ENCODE measurements at places on chromosomes 12 and 14. TPM values are rescaled to one million over a fixed set of nuclear protein-coding genes. Genes with fewer than 3 reads are reported as not detected.

DNA sequence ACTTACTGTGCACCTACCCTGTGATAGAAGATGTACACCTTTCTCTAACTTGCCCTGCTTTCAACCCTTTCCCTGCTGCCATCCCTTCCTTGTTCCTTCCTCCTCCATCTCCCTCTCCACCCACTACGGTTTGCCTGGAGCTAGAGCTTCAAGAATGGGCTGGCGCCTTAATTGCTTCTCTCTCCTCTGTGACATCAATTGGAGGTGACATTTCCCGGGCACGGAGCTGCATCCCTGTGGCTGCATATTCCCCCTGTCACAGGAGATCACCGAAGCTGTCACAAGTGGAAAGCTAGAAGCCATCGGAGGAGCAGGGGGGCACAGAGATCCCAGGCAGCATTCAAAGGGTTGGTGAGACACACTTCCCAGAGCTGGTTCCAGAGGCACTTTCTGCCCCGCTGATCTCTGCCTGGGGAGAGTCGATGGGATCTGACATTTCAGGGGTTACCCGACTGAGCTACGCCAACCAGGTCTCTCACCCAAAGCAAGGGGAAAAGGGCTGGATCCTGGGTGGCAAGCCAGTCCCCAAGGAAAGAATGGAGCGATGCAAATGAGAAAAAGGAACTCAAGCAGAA, 604.9 kb downstream of the MED13L start:
- H3K4me3 ChIP-seq: no peak overlapping the region
- H3K36me3 ChIP-seq: no peaks in the 10 kb centered on the region
- H3K27ac ChIP-seq: no peak overlapping the region
- H3K27me3 ChIP-seq: no peaks in the 10 kb centered on the region
- no peaks in the 10 kb centered on the region for H3K4me1 ChIP-seq

DNA sequence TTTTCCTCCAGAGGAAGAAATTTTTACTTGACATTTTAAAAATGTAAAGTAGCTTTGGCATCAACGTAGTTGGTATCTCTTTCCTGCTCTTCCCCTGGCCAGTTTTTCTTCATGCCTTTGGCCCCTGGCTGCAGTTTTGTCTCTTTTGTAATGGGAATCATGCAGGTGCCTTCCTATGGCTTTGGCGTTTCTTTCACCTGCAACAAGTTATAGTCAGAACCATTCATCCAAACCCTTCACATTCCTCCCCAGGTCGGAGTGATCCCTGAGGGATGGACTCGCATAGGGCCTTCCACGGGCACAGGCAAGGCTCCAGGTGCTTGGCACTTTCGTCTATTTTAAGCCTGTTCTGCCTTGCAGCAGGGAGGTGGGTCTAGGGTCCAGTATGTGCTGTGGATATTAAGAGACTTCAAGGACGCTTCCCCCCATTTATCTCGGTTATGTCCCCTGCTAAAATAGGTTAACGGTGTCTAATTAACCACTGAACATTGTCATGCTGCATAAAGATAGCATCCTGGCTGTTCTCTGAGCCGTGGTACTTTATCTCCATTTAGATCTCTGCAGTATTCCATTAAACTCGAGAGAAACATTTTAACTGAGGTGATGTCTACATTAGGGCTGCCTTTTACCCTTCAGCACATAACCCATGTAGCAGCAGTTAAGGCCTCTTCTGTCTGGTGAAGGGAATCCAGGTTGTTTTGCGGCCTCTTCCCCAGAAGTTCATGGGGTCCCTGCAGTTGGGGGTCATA, 66.3 kb downstream of the IFT43 start:
- no peak overlapping the region for H3K27ac ChIP-seq
- no peak for DNase-seq
- no peak overlapping the region for H3K4me3 ChIP-seq
- no peaks in the 10 kb centered on the region for H3K4me1 ChIP-seq

GRCh38 chr12:105812366-105812765, 326.4 kb downstream of the NUAK1 start:
- no peak for DNase-seq
- no peaks in the 10 kb centered on the region for H3K4me1 ChIP-seq
- no peak overlapping the region for H3K4me3 ChIP-seq

DNA sequence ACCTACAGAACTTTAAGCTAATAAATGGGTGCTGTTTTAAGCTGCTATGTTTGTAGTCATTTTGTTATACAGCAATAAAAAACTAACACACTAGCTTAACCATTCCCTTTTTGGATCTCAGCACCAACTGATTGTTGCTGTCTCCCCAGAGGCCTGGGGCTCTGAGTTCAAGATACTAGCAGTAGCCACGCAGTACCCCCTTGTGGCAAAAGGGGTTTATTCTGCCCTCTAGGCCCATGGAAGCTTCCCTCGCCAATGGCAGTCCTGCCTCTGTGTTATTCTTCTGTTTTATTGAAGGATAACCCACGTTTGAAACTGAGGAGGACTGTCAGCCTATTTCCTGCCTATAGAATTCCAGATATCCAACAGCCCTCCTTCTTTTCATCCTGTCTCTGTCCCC, 455.3 kb upstream of the ATP2B1 start:
- no peak overlapping the region for H3K27ac ChIP-seq
- no peaks in the 10 kb centered on the region for H3K4me1 ChIP-seq
- H3K36me3 ChIP-seq: no peaks in the 10 kb centered on the region
- DNase-seq: no peak

GRCh38 chr12:60094436-60094835, 498.6 kb downstream of the SLC16A7 start:
- H3K4me3 ChIP-seq: no peak overlapping the region
- no peaks in the 10 kb centered on the region for H3K36me3 ChIP-seq
- no peaks in the 10 kb centered on the region for H3K27me3 ChIP-seq
- H3K4me1 ChIP-seq: no peaks in the 10 kb centered on the region
- DNase-seq: no peak

DNA sequence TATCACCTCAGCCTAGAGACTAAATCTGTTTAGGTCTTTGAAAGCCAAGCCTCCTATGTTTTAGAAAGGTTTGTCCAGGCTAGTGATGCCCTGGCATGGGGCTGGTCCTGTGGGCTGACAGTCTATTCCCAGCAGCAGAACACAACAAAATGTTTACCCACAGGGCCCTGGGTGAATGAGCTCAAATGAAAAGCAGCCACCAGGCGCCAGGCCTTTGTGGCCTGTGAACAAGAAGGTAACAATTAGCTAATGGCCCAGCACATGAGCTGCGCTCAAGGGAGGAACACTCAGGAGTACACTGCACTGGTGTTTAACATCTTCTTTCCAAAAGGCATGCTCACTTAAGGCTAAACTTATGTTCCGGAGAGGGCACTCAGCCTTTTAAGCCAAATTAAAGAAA, 202.2 kb downstream of the MON2 start:
- no peaks in the 10 kb centered on the region for H3K36me3 ChIP-seq
- H3K27me3 ChIP-seq: no peaks in the 10 kb centered on the region
- no peaks in the 10 kb centered on the region for H3K4me1 ChIP-seq
- no peak overlapping the region for H3K4me3 ChIP-seq
- no peak overlapping the region for H3K27ac ChIP-seq

- no peaks in the 10 kb centered on the region for H3K27me3 ChIP-seq
- no peak overlapping the region for H3K27ac ChIP-seq
- no peak for DNase-seq
Observed at GRCh38 chr14:94936901-94937685, 167.2 kb upstream of the GSC start.

DNA sequence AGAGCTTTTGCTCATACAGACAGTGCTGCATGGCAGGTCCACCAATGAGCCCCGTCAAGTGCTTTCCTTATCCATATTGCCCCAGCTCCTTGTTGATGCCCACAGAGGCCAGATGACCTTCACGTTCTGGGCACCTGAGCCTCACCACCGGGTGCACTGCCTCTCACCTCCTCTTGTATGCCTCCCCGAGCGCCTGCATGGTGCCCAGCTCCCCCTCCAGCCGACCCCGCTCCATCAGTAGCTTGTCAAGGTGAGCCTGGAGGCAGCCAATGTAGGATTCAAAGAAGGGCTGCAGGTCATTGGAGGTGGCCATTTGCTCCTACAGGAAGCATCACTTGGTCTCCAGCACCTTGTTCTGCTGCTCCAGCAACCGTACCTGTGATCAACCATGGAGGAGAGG, 31.8 kb upstream of the KRT77 start:
- H3K4me3 ChIP-seq: no peak overlapping the region
- no peak for DNase-seq
- H3K4me1 ChIP-seq: no peaks in the 10 kb centered on the region
- H3K27ac ChIP-seq: no peak overlapping the region

GRCh38 chr12:107537464-107538119, 148.0 kb upstream of the PWP1 start:
- H3K4me3 ChIP-seq: no peak overlapping the region
- no peak for DNase-seq
- H3K27ac ChIP-seq: no peak overlapping the region

GRCh38 chr12:76026643-76027063, 4.9 kb downstream of the PHLDA1 start:
- no peaks in the 10 kb centered on the region for H3K36me3 ChIP-seq
- peaks cover 4% of the 10 kb centered on the region for H3K4me1 ChIP-seq
- H3K4me3 ChIP-seq: no peak overlapping the region
- H3K27ac ChIP-seq: peak overlapping the region; percentile 11

GRCh38 chr12:27193106-27193505, 51.0 kb upstream of the STK38L start:
- H3K4me3 ChIP-seq: no peak overlapping the region
- H3K4me1 ChIP-seq: peaks cover 33% of the 10 kb centered on the region
- peak overlapping the region; percentile 73 for H3K27ac ChIP-seq
- no peaks in the 10 kb centered on the region for H3K27me3 ChIP-seq
- DNase-seq: no peak

DNA sequence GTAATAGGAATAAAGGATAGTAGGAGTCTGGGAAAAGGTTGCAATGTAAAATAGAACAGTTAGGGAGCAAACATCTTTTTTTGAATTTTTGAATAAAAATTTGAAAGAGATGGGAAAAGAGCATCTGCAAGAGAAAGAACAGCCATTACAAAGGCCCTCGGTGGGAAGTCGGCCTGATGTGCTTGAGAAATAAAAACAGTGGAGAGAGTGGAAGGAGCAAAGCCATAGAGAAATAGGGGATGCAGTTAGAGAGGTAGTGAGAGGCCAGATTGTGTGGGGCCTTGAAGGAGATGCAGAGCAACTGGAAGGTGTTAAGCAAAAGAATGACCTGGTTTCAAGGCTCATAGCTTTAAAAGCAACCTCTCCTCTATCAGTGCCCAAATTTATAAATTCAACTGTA, 409.8 kb downstream of the RERGL start:
- H3K27ac ChIP-seq: no peak overlapping the region
- no peaks in the 10 kb centered on the region for H3K4me1 ChIP-seq
- no peak for DNase-seq
- H3K4me3 ChIP-seq: no peak overlapping the region
- no peaks in the 10 kb centered on the region for H3K36me3 ChIP-seq

DNA sequence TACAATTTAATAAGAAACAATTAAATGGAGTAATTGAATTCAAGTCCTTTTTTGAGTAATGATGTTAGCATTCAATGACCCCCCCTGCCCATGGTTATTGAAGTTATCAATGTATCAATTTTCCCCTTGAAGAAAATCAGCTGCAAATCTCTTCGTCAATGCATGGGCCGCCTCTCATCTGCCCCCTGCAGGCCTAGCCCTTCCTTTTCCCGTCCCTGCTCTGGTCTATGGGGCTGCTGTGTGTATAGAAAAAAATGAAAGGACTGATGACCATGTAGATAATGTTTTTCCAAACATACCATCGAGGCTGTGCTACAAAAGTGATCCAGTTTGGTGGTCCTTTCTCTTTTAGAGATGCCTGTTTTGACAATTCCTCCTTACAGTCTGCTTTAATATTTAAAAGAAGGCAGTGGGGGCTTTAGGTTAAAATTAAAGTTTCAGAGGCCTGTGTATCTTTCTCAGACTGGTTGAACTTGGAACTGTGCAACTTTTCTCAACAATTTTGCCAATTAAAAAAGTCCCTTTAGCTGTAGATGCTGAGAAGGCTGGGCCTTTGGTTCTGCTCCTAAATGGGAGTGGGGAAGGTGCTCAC, 98.4 kb downstream of the APAF1 start:
- no peak overlapping the region for H3K4me3 ChIP-seq
- DNase-seq: no peak
- H3K27ac ChIP-seq: no peak overlapping the region
- H3K4me1 ChIP-seq: no peaks in the 10 kb centered on the region
- H3K27me3 ChIP-seq: no peaks in the 10 kb centered on the region

- no peaks in the 10 kb centered on the region for H3K36me3 ChIP-seq
- no peak overlapping the region for H3K4me3 ChIP-seq
- peaks cover 15% of the 10 kb centered on the region for H3K4me1 ChIP-seq
- DNase-seq: no peak
Observed at GRCh38 chr12:50322206-50322605, 38.9 kb upstream of the LIMA1 start.

GRCh38 chr12:57110104-57111030, 795 bp downstream of the STAT6 start:
- no peaks in the 10 kb centered on the region for H3K27me3 ChIP-seq
- peak overlapping the region; percentile 63 for H3K4me3 ChIP-seq
- H3K27ac ChIP-seq: peak overlapping the region; percentile 100
- peaks cover 4% of the 10 kb centered on the region for H3K36me3 ChIP-seq

DNA sequence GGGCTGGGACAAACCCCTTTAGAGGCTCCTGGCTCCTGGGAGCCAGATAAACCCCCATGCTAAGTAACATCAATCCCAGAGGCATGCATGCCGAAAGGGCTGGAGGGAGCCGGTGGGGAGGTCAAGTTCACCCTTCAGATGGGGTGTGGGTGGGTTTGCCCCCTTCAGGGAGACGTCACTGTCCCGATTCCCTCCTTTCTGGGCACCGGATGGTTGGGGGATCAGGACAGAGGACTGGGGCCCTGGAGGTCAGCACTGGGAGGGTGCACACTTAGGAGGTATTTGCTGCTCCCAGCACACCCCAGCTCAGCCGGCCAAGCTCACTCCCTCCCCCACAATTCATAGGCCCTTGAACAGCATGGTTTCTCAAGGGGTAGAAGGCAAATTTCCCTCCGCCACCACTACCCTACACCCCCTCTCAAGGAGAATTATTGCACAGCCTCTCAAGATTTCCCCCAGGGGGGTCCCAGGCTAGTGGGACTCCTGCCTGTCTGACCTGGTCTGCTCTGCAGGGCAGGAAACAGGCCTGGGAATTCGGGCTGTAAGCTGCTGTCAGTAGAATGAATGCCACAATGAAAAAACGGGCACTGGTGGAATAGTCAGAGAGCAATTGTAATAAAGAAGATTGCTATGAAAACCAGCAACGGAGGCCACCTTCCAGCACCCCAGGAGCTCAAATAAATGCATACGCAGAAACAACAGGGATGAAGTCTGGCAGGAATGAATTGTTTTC, 63.5 kb downstream of the GALNT16 start:
- H3K4me1 ChIP-seq: no peaks in the 10 kb centered on the region
- no peak overlapping the region for H3K4me3 ChIP-seq
- no peak for DNase-seq
- H3K36me3 ChIP-seq: no peaks in the 10 kb centered on the region

The TMEM63C gene
- total RNA-seq: 0.18 TPM

The SPTB gene
- 2.4 TPM for total RNA-seq

The CCDC196 gene
- total RNA-seq: 5.6 TPM

The TARBP2 gene
- 20.8 TPM for total RNA-seq

The HVCN1 gene
- total RNA-seq: 1.3 TPM

The ASPG gene
- total RNA-seq: 151 TPM

The MAP1LC3B2 gene
- 1.0 TPM for total RNA-seq

The SLC6A13 gene
- 6.6 TPM for total RNA-seq

The TAS2R46 gene
- 0.57 TPM for total RNA-seq

The SLC2A14 gene
- 1.4 TPM for total RNA-seq

The RAD9B gene
- total RNA-seq: 0.56 TPM

All from right lobe of liver (tissue), 6 donors.